PC-9 (cell line): ENCODE measurements at places on chromosomes 3 and 15. TPM values are rescaled to one million over a fixed set of nuclear protein-coding genes. Genes with fewer than 3 reads are reported as not detected.

The KLF15 gene
- 0.65 and 0.70 TPM in 2 replicates for total RNA-seq

The ISL2 gene
- 0.24 and 0.63 TPM in 2 replicates for total RNA-seq

The MITF gene
- total RNA-seq, result 15.5 and 17.2 TPM in 2 replicates

The GMNC gene
- not detected in 2 replicates for total RNA-seq

The DNAJB11 gene
- total RNA-seq, result 53.8 and 71.3 TPM in 2 replicates
